CD8-positive, alpha-beta memory T cell (primary cell): ENCODE measurements at places on chromosomes 5 and 9. TPM values are rescaled to one million over a fixed set of nuclear protein-coding genes. Genes with fewer than 3 reads are reported as not detected.

DNA sequence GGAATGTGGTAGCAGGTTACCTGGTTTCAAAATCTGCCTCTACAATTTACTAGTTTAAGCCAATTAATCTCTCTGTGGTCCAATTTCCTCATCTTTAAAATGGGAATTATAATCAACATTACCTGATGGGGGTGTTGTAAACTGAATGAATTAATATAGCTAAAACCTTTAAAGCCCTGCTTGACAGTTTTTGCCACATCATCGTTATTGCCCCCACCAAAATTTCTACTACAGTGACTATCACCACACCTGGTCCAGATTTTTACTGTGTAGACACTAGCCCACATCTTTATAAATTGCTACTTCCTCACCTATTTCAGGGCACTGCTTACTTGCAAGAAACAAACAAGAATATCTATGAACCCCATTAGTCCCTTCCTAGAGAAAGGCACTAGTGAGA is 65.0 kb downstream of the MLLT3 start:
- H3K4me1 ChIP-seq: peaks cover 55% of the 10 kb centered on the region
- H3K27me3 ChIP-seq: no peaks in the 10 kb centered on the region
- H3K36me3 ChIP-seq: no peaks in the 10 kb centered on the region
- DNase-seq: no peak
- H3K4me3 ChIP-seq: no peak overlapping the region

GRCh38 chr9:135186248-135187164 is 99.0 kb downstream of the OLFM1 start:
- no peak overlapping the region for H3K27ac ChIP-seq
- H3K4me3 ChIP-seq: no peak overlapping the region
- no peaks in the 10 kb centered on the region for H3K36me3 ChIP-seq
- H3K4me1 ChIP-seq: no peaks in the 10 kb centered on the region

OBP2B gene
- not detected for total RNA-seq

DNA sequence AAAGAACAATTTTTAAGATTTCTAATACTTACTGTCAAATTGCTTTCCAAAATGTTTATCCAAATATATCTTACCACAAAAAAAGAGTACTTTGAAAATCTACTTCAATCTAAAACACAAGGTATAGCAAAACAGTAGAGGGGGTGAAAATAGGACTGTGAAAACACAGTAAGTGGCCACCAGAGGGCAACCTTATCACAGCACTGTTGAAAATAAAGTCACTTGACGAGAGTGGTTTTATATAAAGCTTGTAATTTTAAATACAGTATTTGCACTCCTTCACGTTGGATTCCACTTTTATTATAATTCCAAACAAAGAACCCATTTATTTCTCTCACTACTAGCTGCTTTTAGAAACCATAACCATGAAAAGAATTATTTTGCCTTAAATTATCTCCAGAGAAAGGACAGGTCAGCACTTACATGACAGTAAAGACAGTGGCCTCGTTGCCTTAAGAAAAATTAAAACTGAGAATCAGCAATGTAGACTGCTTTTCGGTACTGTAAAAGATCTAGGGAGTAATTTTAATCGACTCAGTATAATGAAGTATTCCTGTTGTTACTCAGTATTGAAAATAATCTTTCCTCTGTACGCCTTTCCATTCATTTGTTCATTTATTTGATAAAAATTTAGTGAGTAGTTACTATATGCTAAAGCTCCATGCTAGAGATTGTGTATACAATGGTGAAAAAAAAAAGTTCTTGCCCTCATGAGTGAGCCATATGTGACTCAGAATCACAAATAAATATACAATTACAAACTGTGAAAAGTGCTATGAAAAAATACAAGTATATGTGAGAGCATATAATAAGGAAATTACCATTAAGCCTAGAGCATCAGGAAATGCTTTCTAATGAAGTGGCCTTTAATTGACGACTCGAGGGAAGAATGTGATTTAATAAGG is 40.0 kb upstream of the CDK5RAP2 start:
- H3K4me1 ChIP-seq: no peaks in the 10 kb centered on the region
- H3K36me3 ChIP-seq: no peaks in the 10 kb centered on the region
- H3K27ac ChIP-seq: no peak overlapping the region
- H3K4me3 ChIP-seq: no peak overlapping the region
- no peaks in the 10 kb centered on the region for H3K27me3 ChIP-seq

S1PR3 gene
- total RNA-seq: 0.80 TPM

DNA sequence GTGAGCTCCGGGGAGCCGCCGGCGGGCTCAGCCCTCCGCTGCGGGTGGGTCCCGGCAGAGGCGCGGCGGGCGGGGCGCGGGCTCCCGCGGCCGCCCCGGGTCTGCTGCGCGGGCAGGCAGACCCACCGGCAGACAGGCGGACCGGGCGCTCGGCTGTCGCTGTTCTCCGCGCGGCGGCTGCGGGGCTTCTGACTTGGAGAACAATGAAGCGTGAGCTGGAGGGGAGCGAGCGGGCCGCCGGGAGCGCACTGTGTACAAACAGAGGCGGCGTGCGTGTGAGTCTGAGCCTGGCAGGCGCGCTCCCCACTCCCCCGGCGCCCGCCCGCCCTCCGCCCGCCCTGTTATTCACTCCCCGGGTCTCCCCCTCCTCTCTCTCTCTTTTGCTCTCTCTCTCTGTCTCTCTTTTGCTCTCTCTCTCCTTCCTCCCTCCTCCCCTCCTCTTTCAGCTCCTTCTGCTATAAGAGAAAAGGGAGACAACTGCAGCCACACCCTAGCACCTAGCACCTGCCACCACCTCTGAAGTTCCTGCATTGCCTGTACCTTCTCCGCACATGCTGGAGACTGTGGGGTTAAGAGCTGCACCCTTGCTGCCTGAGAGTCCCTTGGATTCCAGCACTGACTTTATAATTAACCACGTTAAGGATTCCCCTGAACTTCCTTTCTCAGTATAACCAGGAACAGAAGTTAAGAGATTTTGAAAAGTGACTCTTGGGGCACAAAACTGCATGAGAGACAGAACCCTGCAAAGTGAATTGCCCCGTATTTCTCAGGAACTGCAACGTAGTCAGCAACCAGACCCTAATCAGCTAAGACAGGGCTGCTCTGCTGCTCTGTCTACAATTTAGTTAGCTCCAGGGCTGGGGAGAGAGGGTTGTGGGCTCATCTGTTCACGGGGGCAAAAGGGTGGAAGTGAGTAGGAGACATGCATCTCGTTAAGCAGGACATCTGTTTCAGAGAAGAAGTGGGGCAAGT is at the start of gene EDIL3:
EDIL3 (minus strand) TSS at position 277 of the 972 bp plus-strand sequence. CDS start 506 bp downstream, outside the sequence.
- no peak within 1 kb of the TSS for H3K4me3 ChIP-seq
- no peak within 1 kb of the TSS for H3K27ac ChIP-seq
- no peaks in the 10 kb centered on the region for H3K27me3 ChIP-seq
- no peaks in the 10 kb centered on the region for H3K36me3 ChIP-seq

C9orf152 gene
- not detected for total RNA-seq

GRCh38 chr5:95445995-95446394 is 54.8 kb downstream of the FAM81B start:
- no peaks in the 10 kb centered on the region for H3K27me3 ChIP-seq
- no peaks in the 10 kb centered on the region for H3K36me3 ChIP-seq
- H3K4me3 ChIP-seq: no peak overlapping the region
- no peak overlapping the region for H3K27ac ChIP-seq

- no peaks in the 10 kb centered on the region for H3K4me1 ChIP-seq
- H3K27me3 ChIP-seq: no peaks in the 10 kb centered on the region
- no peak overlapping the region for H3K4me3 ChIP-seq
- H3K36me3 ChIP-seq: no peaks in the 10 kb centered on the region
- no peak for DNase-seq
Observed at GRCh38 chr9:96122751-96123150, 179.2 kb downstream of the HSD17B3 start.

GRCh38 chr5:84287951-84288350 is 96.7 kb downstream of the EDIL3 start:
- no peak overlapping the region for H3K4me3 ChIP-seq
- no peak overlapping the region for H3K27ac ChIP-seq
- no peaks in the 10 kb centered on the region for H3K4me1 ChIP-seq
- H3K27me3 ChIP-seq: no peaks in the 10 kb centered on the region
- no peak for DNase-seq

GRCh38 chr5:31781772-31782171 is 142.8 kb downstream of the PDZD2 start:
- no peaks in the 10 kb centered on the region for H3K4me1 ChIP-seq
- H3K27ac ChIP-seq: no peak overlapping the region
- DNase-seq: no peak

GRCh38 chr5:8081179-8081578 is 212.2 kb downstream of the MTRR start:
- no peaks in the 10 kb centered on the region for H3K4me1 ChIP-seq
- DNase-seq: no peak
- H3K36me3 ChIP-seq: no peaks in the 10 kb centered on the region
- H3K4me3 ChIP-seq: no peak overlapping the region
- no peaks in the 10 kb centered on the region for H3K27me3 ChIP-seq

GRCh38 chr5:1938310-1939000 is 55.7 kb upstream of the IRX4 start:
- H3K4me3 ChIP-seq: no peak overlapping the region
- no peak overlapping the region for H3K27ac ChIP-seq
- no peaks in the 10 kb centered on the region for H3K4me1 ChIP-seq
- no peak for DNase-seq
- no peaks in the 10 kb centered on the region for H3K36me3 ChIP-seq
